Stromal cell of bone marrow (primary cell): ENCODE measurements at places on chromosomes 4 and X.

DNA sequence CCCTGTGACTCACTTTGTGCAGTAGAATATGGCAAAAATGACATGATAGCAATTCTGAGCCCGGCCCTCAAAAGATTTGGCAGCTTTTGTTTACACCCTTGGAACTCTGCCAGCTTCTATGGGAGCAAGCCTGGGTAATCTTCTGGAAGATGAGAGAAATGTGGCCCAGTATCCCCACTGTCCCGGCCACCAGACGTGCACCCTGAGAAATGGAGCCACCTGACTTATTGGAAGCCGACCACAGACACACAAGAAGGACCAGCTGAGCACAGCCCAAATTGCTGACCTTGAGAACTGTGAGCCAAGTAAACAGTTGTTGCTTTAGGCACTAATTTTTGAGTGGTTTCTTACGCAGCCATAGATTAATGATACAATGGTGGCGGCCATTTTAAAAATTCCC, 197.0 kb downstream of the STIM2 start:
- DNase-seq: no peak

DNA sequence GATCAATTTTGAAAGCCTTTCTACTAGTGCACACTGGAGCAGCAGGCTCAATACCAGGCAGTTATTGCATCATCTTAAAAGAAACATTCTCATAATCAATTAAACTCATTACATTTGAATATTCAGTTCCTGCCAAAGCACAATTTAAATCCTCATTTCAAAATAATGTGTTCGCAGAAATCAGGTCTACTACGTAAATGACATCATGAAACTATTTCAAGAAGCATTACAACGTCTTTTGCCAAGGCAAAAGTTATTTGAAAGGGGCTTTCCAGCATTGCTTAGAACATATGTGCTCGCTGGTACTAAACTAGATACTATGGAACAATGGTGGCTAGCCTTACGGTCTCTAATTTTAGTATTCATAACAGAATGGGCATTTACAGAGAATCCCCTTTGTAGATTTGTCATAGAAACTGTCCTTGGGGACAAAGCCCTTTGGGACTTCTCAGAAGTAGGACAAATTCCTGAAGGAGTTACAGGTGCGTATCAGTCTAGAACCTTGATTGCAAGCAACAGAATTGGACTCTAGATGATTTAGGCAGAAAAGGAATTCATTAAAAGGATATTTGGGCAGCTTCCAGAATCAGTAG, 27.6 kb upstream of the HUWE1 start:
- DNase-seq: no peak

GRCh38 chr4:112753333-112753732, 116.4 kb downstream of the LARP7 start:
- no peak for DNase-seq

DNA sequence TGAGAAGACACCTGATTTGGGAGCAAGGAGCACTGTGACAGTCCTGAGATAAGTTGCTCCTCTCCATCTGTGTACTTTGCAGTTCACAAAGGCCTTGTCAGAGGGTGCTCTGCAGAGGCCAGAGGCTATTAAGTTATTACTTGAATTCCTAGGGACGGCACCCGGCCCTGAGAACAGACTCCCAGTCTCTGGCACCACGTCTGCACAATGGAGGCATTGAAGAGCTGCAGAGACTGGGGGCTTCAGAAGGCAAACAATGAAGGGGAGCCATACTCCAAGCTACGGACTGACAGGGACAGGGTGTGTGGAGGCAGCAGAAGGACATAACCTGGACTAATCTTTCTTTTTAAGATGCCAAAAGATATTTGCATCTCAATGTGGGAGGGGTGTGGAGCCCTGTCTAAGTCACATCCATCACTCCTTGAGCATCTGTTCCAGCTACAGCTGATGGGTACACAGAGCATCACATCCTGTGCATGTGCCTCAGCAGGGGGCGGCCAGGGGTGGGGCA, 11.5 kb downstream of the RASGEF1B start:
- DNase-seq: no peak

- no peak for DNase-seq
These were observed 7.8 kb downstream of the LNX1 start for GRCh38 chr4:53583513-53583912.

DNA sequence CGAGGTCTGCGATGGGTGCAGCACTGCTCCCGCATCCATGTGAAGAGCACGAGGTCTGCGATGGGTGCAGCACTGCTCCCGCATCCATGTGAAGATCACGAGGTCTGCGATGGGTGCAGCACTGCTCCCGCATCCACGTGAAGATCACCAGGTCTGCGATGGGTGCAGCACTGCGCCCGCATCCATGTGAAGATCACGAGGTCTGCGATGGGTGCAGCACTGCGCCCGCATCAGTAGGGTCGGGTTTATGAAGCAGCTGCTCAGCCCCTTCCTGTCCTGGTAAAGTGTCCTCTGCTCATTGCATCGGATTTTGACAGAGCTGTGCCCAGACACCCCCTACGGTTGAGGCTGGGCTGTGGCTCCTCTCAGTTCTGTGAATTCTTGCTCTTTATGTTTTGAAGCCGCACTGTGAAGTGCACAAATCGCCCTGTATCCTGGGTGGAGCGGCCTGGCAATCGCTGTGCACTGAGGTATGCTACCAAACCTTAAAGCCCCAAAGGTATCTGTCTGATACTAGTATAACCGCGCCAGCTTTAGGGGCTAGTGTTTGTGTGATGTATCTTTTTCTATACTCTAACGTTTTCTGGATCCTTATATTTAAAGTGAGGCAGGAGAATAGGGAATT, 98.7 kb downstream of the CPZ start:
- no peak for DNase-seq

- no peak for DNase-seq
These were observed 166.5 kb upstream of the SLIT2 start for GRCh38 chr4:20085156-20085555.

GRCh38 chr4:136927172-136927571, 605.1 kb downstream of the PCDH18 start:
- DNase-seq: no peak

GRCh38 chrX:19347916-19348315, 4.2 kb downstream of the PDHA1 start:
- DNase-seq: no peak

GRCh38 chrX:113287761-113288160, 447.1 kb upstream of the AMOT start:
- no peak for DNase-seq

DNA sequence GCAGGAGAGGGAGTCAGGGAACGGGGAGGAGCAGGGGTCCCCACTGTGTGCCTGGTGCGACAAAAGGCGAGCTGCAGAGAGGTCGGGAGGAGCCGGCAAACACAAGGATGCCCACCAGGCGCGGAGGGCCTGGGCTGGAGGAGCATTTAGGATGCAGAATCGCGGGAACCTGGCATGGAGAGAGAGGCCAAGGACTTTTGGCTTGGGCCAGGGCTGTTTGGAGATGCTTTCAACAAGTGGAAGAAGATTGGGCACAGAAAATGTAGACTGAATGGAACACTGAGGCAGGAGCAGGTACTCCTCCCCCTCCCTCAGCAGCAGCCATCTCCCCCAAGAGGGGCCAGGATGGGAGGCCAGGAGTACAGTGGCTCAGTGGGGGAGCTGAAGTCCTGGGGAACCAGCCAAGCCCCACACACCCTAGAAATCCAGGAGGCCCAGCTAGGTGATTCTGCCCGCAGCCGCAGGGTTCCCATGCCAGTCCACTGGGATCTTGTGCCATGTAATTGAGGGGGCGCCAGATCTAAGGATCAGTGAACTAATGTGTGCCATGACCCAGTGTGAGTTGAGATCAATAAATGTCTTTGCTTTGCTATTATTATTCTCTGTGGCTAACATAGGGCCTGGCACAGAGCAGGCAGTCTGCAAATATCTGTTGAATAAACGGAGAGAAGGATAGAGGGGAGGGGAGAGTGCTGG, 1.1 kb upstream of the ABLIM2 start:
- DNase-seq: no peak

GRCh38 chr4:169238445-169238844, 32.3 kb downstream of the SH3RF1 start:
- DNase-seq: no peak

DNA sequence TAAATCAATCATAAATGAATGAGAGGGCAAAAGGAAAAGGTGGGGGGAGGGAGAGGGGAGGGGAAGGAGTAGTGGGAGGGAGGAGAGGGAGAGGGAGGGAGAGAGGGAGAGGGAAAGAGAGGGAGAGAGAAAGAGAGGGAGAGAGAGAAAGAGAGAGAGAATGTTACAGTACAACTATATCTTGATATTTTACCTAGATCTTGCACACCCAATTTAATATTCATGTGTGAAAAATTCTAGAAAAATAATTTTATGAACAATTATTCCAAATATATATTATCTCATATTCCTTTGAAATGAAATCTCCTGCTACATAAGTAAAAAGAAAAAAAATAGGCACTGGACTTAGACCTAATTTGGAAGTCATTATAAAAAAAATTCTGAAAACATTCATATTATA, 120.0 kb downstream of the SCLT1 start:
- DNase-seq: no peak

DNA sequence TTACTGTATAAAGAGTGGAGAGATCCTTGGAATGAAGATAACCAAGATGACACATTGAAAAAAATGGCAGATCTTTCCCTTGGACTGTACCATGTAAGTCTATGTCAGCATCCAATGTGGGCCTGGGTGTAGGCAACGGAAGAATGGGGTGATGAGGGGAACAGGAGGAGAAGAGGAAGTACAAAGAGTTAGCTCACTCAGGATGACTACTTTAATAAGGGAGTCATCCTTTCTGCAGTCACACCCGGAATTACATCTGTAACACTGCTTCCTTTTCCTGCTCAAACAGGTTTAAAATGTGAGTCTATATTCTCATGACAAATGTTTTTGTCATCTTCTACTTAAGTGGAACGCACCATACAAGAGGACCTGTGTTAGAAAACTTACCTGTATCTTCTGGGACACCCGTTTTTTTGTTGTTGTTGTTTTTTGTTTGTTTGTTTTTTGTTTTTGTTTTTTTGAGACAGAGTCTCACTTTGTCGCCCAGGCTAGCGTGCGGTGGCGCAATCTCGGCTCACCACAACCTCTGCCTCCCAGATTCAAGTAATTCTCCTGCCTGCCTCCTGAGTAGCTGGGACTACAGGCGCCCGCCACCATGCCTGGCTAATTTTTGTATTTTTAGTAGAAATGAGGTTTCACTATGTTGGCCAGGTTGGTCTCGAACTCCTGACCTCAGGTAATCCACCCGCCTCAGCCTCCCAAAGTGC, 18.0 kb downstream of the HPSE start:
- DNase-seq: no peak

- DNase-seq: no peak
These were observed 281.0 kb upstream of the MAOA start for GRCh38 chrX:43375136-43375535.

DNA sequence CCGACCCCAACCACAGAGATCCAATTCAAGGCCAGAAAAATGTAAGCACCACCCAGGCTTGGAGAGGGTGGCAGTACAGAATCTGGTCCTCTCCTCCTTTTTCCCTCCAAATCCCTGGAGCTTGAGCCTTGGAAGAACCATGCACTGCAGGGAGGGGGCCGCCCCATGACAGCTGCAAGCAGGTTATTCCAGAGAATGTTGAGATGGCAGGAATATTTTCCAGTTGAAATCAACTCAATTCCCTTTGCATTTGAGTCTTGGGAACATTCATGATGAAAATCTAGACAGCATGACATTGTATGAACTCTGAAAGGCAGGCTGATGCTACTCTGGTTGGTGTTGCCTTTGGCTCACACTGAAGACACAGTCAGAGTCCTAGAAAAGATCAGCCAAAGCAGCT, 386.6 kb upstream of the FGF16 start:
- DNase-seq: no peak

DNA sequence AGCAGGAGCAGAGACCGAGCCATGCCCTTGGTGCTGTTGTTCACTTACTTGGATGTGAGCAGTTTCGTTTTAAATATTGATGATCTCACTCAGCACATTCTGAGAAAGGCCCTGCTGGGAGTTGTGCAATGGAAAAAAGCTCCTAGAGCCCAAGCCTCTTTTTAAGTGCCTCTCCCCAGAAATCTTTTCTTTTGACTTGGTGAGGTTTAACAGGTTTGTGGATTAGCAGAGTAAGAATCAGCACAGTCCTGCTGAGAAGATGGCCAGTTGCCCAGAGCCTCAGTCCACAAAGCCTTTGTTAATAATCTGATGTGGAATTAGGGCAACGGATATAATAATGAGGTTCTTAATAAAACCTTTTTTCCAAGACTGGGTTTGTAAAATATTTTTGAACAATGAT, 157.5 kb upstream of the ATP6AP2 start:
- DNase-seq: no peak

DNA sequence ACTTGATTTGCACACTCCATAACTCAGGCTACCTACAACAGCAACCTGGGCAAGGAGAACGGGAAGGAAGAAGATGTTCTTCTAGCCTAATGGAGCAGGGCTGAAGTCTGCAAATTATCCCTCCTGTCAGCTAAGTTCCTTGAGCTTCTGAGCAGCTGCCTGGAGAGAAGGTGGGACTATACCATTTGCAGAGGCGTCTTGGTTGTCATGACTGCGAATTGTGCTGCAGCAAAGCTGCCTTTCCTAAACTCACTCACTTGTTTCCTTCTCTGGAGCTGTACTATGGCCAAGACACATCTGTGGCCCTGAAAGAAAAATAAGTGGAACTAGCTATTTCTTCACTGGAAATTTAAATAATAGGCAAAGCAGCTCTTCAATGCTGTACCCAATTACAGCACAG, 682.4 kb upstream of the GRIA3 start:
- no peak for DNase-seq

GRCh38 chr4:139416073-139416673, 37.7 kb upstream of the RAB33B start:
- DNase-seq: no peak

GRCh38 chr4:94574616-94575015, 122.9 kb downstream of the PDLIM5 start:
- DNase-seq: peak; percentile 28

GRCh38 chrX:99901091-99901490, 509.0 kb downstream of the PCDH19 start:
- no peak for DNase-seq

DNA sequence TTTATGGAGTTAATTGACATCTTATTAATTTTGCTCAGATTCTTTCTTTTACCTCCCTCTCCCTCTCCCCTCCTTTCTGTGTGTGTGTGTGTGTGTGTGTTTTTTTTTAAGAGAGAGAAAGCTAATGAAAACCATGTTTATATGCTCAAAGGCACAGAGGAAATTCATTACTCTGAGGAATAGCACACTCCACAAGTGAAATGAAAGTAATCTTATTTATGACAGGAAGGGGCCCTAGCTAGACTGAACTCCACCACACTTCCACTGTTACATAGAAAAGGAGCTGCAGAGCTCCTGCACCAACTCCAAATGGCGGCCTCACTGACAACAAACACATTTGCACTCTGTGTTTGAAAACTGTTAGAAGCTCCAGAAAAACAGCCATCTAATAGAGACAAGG, 150.6 kb downstream of the RASL11B start:
- DNase-seq: no peak

DNA sequence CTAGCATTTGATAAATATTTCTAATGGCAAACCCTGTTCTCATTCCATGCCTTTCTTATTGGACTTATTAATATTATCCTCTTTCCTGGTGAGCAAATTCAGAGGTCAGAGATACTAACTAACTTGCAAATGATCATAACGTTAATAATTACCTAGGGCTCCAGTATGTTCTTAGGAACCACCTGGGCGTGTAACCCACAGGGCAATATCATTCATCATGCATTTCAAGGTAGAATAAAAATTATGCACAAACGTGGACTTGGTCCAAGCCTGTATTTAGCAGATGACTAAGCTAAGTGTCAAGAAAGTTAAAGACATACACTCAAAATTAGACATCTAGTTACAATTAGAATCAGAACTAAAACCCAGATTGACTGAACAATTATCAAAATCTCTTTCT, 850.1 kb downstream of the TRIML1 start:
- DNase-seq: no peak

GRCh38 chrX:46737462-46737861, 21.5 kb downstream of the SLC9A7 start:
- DNase-seq: no peak

GRCh38 chrX:10892621-10893225, 218.4 kb upstream of the HCCS start:
- no peak for DNase-seq
